ENCODE measurements at places on chromosomes 3 and 15.

GRCh38 chr3:119873646-119874045 lies 91.7 kb downstream of the NR1I2 start:
- DNase-seq, result no peak

DNA sequence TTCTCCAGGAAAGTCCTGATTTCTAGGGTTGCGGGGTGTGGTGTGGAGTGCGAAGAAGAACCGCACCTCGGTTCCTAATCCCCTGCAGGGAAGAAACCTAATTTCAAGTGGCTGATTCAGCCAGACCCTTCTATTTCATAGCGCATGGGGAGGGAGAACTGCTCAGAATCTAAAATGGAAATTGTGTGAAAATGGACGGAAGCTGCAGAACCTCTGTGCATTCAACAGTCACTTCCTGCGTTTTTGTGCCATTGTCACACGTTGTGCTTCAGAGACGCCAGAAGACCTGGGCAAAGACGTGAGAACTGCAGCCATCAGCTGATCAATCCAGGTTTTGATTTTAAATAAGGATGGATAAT lies 1.2 kb downstream of the SIDT1 start:
- peak; percentile 24 for DNase-seq

- no peak for DNase-seq
These were observed 261.4 kb downstream of the FHIT start for GRCh38 chr3:60989626-60990441.

GRCh38 chr3:157611536-157612076 lies 108.4 kb upstream of the VEPH1 start:
- no peak for DNase-seq
